ENCODE measurements at places on chromosomes 3 and 15.
A peak's percentile ranks its signal among the peaks of the same experiment; 100 is the strongest.

DNA sequence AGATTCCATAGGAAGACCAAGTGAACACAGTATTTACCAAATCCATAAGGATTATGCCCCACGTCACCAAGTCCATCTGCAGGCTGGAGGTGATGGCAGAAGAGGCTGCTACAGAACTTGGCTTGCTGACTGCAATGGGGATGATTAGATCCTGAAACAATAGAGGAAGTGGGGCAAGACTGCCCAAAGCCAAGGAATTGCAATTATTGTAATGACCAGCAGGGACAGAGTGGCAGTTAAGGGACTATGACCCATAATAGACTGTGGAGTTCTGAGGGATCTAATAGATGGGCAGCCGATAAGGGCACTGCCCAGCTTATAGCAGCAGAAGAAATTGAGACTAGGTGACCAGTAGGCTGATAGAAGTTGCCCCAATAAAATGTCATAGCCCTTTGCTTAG is 108.4 kb downstream of the MINAR1 start:
- DNase-seq = no peak

- no peak for DNase-seq
Observed at GRCh38 chr15:49313650-49314049, 109.4 kb upstream of the FGF7 start.

DNA sequence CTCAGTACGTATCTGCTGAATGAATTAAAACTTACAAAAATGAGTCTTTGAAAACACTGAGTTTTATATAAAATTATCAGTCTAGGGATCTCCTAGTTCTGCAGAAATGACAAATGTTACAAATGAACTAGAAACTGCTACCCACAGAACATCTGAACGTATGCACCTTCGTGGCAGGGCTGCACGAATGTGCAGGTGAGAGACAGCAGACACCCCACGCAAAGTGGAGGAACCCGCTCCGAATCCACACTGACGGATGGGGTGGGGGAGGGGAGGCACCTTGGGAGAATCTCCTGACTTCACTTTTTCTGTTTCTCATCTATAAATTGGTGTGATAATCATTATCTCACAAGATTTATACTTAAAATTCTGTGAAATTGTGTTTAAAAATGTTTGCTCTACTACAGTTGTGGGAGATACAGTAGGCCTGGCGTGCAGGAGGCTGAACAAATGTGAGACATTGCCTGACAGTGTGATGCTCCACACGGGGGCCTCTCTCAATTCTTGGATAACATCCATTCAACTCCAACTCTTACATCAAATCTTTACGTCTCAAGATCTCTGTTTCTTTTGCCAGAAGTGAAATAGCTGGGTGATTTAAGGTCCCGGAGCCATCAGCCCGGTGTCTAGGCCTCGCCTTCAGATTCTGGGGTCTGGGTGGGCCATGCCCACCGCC is 86.9 kb downstream of the ATP10A start:
- peak; percentile 55 for DNase-seq

DNA sequence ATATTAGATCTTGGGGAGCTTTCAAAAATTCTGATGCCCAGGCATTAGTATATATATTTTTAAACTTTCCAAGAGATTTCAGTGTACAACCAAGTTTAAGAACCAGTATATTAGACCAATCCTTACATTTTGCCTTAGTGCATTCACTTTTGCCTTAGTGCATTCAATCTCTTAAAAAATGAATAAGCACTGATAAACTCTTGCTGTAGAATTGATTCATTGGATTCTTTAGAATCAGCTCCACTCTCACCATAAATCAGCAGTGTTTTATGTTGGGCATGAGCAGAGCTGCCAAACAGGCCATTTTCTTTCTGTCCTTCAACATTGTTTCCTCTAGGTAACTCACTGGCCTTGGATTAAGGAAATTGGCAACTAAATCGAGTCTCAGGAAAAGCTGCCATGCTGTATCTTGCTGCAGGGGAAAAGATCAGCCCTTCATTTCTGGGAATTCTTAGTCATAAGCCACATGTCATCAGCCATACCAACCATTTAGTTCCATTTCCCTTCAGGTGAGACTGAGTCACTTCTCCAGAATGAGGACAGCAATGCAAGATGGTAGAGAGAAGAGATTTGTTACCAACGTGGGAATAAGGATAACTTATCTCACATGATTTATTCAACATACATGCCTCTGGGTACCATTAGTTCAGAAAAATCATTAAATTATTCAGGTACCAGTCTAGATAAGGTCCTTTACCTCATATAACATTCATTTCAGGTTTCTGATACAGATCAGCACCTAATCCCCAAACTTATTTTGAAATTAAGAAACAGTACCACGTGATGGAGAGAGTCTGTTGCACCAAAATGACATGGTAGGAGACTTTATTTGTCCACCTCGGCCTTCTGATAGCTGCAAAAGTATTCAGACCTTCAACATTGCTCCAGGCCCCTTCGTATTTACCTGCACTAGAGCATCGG is 192.5 kb downstream of the P3H2 start:
- DNase-seq = no peak

DNA sequence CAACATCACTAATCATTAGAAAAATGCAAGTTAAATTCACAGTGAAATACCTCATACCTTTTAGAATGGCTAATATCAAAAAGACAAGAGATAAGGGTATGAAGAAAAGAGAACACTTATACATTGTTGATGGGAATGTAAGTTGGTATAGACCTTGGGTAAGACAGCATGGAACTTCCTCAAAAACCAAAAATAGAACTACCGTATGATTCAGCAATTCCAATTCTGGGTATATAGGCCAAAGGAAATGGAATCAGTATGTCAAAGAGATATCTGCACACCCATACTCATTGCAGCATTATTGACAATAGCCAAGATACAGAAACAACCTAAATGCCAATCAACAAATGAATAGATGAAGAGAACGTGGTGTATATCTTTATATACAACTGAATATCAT is 166.8 kb upstream of the LRRN1 start:
- DNase-seq = no peak

GRCh38 chr3:3666664-3667063 is 132.6 kb upstream of the LRRN1 start:
- DNase-seq = no peak

GRCh38 chr3:10917176-10917575 is 75.4 kb upstream of the SLC6A1 start:
- DNase-seq = no peak

DNA sequence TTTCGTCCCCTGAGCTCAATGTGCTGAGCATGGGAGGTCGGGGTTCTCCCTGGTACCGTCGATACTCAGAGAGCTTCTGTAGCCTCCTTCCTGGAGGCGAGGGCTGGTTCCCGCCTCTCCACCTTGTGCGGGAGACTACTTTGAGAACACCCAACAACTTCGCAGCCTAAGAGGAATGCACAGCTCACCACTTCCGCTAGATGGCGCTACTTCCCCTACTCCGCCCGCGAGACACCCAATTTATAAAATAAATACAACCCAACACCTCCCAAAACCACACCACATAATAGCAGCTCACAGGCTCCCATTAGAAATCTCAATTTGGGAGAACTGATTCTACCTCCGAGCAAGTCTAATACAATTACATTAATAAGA is 1.2 kb downstream of the RGMA start:
- peak; percentile 93 for DNase-seq

DNA sequence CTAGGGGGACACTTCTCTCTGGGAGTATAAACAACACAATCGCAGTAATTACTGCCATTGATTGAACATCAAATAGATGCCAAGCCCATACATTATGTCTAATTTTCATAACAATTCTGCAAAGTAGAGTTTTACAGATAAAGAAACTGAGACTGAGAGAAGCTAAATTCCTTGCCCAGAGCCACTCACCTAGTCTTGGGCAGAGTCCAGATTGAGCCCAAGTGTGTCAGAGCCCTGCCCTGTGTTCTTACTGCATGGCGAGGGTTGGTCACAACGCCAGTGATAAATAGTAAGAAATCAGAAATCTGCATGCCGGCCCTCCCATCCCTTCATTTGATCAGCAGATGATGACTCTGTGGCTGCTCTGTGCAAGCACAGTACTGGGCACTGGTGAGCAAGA is 106.3 kb downstream of the C3orf70 start:
- DNase-seq = no peak

GRCh38 chr3:28250999-28251398 is 9.6 kb downstream of the CMC1 start:
- DNase-seq = no peak

- no peak for DNase-seq
Observed at GRCh38 chr15:94238539-94239118, 7.3 kb downstream of the MCTP2 start.

DNA sequence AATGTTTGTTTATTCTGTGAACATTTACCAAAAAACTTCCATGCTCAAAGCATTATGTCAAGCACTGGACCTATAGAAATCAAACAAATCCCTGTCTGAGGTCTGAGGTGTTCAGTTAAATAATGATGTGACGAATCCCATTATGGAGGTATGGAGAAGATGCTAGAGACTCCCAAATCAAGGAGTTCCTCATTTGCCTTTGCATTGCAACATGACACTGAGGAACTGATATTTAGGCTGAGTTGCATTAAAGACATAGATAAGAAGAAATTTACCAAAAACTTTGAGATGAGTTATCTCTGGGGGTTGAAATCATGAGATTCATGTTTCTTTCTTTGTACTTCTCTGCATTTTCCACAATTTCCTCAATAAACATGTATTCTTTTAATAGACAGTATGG is 16.0 kb downstream of the CD200 start:
- DNase-seq = no peak

DNA sequence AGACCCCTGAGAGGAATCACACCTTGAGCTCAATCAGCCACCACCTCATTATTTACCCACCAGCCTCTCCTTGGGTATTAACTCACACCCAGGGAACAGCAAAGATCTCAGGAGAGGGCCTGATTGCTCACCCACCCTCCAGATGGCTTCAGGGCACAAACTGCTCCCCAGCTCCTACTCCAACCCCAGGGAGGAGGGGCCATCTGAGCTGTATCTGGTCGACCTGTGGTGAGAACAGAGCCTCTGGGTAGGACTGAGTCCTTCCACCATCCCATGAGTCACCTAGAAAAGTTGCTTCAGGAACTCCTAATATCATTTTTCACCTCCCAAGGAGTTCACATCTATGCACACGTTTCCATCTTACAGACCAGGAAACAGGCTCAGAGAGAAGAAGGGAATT is 44.8 kb upstream of the HES1 start:
- DNase-seq = no peak

DNA sequence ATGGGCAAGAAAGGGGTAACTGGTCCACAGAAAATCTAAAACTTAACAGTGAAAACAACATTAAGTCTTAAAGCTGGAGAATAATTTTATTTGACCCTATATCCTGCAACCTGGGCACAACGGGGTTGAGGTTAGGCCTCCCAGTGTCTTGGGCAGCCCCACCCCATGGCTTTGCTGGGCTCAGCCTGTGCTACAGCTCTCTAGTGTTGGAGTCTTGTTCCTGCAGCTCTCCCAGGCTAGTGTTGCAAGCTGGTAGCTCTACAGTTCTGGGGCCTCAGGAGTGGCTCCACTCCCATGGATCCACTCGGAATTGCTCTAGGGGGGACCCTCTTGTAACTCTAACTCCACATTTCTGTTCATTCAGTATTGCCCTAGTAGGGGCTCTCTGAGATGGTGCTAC is 24.9 kb upstream of the GNB4 start:
- DNase-seq = no peak

DNA sequence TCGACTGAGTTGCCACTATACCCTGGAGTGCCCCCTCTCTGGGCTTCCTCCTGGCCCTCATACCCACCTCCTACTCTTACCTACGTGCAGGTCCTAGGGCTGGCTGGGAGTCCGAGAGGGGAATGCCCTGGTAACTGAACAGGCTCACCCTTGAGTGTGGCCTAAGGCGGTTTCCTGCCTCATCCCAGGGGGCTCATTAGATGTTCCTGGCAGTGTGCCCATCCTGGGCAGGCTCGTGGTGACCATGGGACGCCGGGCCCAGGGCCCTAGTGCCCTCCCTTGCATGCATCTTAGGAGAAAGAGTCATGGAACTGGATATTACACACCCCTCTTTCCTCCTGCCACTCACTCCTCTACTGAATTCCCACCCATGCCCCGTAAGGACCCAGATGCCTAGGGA is 2.8 kb downstream of the SEMA4B start:
- no peak for DNase-seq

DNA sequence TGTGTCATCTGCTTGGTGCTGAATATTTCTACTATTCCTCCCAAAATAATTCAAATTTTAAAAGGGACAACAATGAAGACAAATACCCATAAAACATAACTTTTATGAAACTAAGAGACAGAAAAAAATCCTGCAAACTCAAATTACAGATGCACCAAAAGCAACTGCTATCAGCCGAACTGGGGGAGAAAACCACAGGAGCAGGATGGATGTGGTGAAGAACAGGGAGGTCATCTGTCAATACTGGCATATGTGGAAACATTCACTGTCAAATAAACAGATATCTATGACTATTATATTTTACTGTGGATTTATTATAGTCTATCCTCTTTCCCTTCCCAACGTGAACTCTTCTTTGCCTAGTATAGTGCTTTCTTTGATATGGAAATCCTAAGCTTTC is 53.3 kb upstream of the CPOX start:
- DNase-seq = no peak

GRCh38 chr15:78942741-78943140 is 2.1 kb downstream of the CTSH start:
- DNase-seq = no peak

DNA sequence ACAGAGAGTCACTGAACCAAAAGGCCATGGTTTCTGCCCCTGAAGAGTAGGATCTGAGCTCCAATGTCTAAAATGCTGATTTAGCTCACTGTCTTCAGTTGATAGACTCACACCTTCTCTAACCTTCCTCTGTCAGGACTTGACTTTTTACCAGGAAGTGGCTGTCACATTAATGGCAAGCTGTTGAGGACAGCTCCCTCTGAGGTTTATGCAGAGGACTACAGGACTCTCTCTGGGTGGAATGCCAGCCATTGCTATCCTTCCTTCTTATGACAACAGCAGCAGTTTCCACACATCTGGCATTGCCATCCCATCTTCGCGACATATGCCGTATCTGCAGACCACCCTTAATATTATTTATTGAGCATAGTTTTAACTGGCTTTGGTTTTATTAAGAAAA is 103.8 kb upstream of the PRICKLE2 start:
- no peak for DNase-seq

GRCh38 chr3:172066880-172067796 is 27.8 kb downstream of the FNDC3B start:
- DNase-seq = no peak
